ENCODE measurements at places on chromosomes 16 and 17.

GRCh38 chr17:27471321-27472269, 15.3 kb downstream of the KSR1 start:
- no peak for DNase-seq

- DNase-seq, result no peak
These were observed 11.0 kb downstream of the C16orf54 start for GRCh38 chr16:29734786-29735185.

DNA sequence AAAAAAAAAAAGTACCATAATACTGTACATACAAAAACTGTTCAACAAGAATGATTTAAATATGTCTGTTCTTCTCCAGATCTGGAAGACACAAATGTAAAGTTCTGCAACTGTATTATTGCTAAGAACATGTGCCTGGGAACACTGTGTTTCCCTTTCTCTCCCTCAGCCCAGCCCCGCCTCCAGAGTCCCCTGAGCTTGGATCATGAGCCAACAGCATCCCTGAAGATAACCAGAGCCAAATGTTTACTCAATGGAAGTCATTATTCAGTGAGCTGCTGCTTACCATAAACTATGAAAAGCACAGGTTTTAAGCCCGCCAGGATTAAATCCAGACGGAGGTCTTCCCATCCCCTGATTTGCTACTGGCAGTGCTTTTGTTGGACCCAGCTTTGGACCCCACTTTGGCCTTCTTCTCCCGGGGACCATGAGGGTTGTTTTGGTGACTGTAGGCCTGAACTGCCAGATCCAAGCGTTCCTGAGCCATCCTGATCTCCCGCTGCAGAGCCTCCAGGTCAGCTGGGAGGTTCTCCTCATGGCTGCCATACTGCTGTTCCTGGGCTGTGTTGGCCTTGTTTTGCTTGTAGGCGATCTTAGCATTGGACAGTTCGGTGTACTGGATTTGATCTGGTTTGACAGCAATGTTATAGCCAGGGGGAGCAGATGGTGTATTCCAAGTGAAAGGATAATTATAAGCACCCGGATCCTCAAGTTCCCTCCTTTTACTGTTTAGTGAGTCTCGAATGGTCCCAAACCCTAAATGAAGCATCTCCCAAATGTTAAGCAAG, 25.6 kb downstream of the GJC1 start:
- DNase-seq, result no peak

DNA sequence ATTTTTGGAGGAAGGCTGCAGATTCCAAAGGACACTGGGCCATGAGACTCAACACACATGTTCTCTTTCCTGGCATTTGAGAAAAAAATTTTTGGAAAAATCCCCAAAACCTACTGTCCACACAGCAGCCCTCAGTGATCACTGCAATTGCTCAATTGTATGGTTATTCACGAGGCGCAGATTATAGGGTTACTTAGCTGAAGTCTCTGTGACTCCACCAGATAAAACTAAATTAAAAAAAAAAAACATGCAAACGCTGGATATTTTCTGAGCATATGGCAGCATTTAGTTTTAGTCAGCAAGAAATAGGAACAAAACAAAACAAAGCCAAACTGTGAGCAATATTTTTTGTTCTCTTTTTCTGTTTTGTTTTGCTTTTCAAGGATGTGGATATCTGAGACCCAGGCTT, 83.8 kb upstream of the FAM20A start:
- no peak for DNase-seq

DNA sequence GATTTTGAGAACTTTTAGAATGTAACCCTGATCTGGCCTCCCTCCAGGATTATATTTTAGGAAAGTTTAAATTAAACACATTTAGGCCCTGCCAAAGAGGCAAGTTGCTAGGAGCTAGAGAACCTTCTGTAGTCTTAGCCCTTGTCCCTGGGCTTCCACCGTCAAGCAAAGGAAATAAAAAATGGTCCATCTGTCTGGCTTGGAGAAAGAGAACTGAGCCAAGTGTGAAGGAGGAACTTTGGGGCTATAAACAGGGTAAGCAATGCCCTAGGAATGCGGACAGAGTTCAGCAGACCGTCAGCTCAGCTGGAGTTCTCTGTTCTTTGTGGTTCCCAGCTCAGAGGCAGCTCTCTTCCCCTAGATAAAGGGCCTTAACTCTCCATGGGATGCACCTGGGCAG, 29.6 kb downstream of the RCVRN start:
- no peak for DNase-seq

DNA sequence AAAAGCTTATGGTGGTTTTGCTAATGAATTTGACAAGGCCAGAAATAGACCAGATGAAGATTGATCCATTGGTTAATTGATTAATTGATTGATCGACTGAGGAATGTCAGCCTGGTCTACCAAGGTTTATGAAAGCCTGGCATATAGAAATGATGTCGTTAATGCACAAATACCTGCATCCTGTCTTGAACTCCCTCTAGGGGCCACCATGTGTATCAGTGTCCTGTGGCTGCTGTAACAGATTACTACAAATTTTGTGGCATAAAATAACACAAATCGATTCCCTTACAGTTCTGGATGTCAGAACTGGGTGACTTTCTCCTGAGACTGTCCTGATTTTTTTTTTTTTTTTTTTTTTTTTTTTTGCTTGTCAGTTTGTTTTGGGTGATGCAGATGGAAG, 553.2 kb downstream of the MAF start:
- no peak for DNase-seq

GRCh38 chr17:32104158-32104557, 38.1 kb upstream of the RHOT1 start:
- DNase-seq, result no peak

DNA sequence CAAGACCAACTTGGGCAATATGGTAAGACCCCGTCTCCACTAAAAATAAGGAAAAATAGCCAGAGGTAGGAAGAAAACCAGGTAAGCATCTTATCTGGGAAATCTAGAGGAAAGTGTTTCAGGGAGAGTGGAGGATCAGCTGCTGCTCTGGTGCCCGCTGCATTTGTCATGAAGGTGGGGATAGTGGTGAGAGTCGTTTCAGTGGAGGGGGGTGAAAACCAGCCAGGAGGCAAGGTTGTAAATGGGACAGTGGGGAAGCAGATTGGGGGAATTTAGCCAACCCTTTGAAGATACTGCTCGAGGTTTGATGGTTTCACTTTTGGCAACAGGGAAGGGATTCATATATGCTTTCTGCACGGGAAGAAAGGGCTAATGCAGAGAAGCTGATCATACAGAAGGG, 8.8 kb downstream of the DCTPP1 start:
- no peak for DNase-seq

DNA sequence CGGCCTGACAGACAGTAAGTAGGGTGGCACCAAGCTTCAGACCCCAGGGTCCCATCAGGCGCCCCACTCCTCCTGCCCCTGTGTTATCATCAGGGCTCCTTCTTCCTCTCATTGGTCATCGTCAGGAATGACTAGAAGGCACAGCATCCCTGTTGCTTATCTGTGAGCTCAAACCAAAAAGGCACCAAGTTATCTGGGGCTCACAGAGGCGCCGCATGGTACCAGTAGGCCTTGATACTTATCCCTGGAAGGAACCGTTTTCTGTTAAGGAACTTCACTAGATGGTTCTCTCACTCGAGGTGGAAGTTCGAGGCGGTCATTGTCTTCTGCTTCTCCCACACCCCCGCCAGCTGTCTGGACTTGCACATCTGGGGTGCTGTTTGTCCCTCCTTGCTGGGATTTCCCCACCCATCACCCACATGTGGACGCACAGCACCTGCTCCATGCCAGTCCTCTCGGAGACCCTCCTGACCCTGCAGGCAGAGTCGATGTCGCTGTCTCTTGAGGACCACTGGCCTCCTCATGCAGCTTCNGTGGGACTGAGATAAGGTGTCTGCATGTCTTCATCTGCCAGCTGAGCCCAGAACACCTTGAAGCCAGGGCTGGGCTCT, 52.1 kb downstream of the METRNL start:
- no peak for DNase-seq

DNA sequence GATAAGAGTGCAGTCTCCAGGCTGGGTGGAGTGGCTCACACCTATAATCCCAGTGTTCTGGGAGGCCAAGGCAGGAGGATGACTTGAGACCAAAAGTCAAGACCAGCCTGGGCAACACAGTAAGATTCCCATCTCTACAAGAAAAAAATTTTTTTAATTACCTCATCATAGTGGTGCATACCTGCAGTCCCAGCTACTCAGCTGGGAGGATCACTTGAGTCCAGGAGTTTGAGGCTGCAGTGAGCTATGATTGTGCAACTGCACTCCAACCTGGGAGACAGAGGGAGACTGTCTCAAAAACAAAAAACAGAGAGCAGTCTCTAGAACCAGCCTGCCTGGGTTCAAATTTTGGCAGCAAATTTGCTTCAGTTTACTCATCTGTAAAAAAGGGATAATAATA, 45.2 kb downstream of the WDR59 start:
- no peak for DNase-seq

- no peak for DNase-seq
These were observed 99.1 kb downstream of the SKAP1 start for GRCh38 chr17:48330887-48331286.

- no peak for DNase-seq
These were observed 1.4 kb upstream of the RSKR start for GRCh38 chr17:28615260-28615940.

DNA sequence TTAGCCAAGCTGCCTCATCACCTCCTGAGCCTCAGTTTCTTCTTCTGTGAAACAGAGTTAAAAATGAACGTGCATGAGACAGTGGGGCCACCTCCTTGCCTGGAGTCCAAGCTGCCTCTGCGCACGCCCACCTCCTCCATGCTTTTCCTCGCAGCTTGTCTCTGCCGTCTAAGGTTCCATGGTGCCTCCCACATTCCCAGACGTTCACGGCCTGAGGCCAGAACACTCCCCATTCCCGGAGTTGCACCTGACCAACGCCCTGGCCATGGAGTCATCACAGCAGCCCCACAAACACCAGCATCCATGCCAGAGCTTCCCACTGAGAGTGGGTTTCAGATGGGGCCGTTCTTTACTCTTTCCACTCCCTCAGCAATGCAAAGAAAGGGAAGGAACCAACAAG, 183.0 kb upstream of the FOXF1 start:
- DNase-seq, result no peak

GRCh38 chr16:79757163-79757562, 156.6 kb upstream of the MAF start:
- no peak for DNase-seq

GRCh38 chr17:55641676-55642081, 81.0 kb downstream of the TMEM100 start:
- peak; percentile 47 for DNase-seq

DNA sequence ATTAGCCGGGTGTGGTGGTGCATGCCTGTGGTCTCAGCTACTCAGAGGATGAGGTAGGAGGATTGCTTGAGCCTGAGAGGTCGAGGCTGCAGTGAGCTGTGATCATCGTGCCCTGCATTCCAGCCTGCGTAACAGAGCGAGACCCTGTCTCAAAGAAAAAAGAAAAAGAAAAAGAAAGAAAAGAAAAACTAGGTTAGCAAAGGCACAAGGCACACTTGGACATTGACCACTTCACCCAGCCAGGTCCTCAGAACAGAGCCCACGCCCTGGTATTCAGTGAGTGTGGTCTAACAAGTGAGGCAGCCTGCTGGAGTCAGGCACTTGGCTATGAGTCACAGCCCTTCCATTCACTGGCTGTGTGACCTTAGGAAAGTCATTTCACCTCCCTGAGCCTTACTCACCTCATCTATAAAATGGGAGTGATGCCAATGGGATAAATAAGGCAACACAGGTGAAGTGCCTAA, 10.4 kb downstream of the MILR1 start:
- no peak for DNase-seq

DNA sequence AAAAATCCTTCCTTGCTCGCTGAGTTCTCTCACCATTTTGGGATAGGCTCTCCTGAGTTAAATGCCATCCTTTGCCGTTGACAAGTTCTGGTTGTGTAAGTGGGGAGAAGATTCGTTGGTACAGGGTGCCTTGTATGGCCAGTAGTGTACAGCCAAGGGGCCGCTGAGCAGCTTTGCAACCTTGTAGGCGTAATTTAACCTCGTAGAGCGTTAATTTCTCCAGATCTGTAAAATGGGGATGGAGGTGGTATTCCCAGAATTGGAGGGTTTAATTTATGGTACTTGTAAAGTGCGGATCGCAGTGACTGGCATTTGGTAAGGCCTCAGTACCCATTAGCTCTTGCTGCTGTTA, 1.4 kb downstream of the ARSG start:
- DNase-seq, result no peak

- no peak for DNase-seq
These were observed 96.0 kb downstream of the TOX3 start for GRCh38 chr16:52450916-52451315.

DNA sequence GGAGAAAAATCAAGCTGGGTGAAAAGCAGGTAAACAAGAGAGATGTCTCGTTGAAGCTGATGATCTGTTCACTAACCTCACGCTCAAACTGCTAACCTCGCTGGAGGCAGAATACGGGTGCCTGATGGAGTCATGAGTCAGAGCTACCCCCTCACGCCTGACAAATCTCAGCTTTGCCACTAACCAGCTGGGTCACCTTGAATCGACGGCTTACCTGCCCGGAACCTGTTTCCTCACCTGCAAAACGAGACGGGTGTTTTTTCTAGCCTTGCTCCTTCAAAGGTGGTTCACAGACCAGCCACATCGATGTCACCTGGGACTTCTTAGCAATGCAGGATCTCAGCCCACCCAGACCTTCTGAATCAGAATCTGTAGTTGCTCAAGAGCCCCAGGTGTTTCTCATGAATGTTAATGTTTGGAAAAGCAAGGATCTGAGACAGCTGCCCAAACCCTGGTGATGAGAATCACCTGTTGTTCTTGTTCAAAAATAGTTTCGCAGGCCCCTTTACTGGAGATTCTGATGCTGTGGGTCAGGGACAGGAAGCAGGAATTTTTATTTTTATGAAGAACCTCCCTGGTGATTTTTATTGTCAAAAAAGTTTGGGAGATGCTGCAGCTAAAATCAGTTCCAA, 56.9 kb downstream of the MARCHF10 start:
- no peak for DNase-seq

- no peak for DNase-seq
These were observed 8.1 kb downstream of the NOG start for GRCh38 chr17:56601591-56601990.

- DNase-seq, result no peak
These were observed 331.8 kb upstream of the CDH11 start for GRCh38 chr16:65453646-65454045.

DNA sequence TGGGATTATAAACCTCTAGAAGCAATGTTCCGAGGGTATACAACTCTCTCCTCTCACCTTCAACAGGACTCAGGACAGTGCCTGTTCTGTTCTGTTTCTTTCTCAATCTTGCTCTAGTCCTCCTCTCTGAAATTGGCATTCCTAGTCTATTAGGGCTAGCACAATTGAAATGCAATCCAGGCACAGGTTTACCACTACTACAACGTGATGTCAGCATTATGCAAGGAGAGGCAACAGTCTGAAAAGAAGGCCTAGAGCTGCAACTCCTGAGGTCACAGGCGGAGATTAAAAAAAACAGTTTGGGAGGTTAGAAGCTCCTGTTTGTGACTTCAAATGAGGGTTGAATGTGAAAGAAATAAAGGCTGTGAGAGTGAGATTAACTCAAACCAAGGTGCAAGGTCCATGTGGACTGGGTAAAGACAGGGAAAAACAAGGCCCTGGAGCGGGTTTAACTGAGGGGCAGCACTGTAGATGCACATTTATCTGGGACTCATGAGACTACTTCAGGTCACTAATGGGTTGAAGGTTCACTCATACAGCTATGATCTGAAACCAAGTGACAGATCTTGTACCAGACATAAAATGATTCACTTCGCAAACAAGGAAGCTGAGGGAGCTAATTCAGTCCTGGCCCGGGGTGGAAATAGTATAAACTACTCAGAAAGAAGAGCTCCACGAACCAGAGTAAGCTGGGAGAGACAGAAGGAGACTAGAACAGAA, 16.8 kb downstream of the AMFR start:
- DNase-seq, result no peak
